Esophagus mucosa (tissue), 1 donor: ENCODE measurements at places on chromosomes 1 and 21.

- no peak for ATAC-seq
These were observed 1.8 kb upstream of the OMA1 start for GRCh38 chr1:58548371-58548770.

DNA sequence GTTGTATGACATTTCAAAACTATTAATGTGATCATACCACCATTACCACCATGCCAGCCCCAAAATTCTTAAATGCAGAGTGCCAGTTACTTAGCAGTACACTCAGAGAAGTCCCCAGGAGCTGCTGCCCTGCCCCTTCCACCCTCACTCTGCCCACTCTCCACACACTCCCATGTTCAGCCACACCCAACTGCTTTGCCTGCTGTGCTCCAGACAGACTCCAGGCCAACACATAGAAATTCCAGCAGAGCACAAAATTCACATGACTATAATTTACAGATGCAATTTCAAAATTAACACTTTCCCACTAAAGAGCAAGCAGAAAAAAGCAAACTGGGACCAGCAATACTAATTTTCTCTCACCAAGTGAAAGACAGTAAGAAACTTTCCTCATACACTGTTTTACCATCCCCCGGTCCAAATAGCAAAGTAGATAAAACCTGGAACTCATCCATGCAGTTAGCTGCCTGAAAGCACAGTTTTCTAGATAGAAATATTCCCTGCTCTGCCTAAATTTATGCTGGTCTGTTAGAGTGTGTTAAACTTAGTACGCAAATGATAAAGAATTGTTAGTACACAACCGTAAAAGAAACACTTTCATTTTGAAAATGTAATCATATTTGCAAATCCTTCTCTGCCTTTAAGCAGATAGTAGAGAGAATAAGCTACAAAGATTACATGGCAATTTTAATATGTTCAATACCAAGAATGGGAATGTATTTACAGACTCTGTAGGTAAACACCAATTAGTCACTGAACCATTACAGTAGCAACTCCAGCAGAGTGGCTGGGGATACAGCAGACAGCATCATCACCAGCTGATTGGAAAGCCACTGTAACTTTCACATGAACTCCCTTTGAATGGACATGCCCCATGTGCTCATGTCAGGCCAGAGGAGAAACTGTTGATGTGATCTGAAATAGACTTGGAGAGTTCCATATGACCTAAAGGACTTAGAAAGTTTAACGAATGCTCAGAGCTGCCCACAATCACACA is 176.5 kb downstream of the VAV3 start:
- ATAC-seq, result no peak

DNA sequence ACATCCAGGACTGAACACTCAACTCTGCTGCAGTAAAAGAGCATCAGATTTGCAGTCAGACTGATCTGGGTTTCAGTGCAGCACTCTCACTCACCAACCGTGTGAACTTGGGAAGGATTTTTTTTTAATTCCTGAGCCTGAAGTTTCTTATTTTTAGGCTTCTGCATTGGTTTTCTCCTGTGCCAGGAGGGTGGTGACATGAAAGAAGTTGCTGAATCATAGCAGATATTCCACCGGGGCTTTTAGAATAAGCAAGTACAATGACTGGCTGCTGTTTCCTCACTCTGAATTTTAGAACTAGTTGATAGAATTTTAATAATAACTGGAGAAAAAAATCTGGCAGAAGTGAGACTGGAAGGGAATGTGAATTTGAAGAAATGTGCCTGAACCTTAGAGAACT is 11.6 kb downstream of the ADAM30 start:
- no peak for ATAC-seq

DNA sequence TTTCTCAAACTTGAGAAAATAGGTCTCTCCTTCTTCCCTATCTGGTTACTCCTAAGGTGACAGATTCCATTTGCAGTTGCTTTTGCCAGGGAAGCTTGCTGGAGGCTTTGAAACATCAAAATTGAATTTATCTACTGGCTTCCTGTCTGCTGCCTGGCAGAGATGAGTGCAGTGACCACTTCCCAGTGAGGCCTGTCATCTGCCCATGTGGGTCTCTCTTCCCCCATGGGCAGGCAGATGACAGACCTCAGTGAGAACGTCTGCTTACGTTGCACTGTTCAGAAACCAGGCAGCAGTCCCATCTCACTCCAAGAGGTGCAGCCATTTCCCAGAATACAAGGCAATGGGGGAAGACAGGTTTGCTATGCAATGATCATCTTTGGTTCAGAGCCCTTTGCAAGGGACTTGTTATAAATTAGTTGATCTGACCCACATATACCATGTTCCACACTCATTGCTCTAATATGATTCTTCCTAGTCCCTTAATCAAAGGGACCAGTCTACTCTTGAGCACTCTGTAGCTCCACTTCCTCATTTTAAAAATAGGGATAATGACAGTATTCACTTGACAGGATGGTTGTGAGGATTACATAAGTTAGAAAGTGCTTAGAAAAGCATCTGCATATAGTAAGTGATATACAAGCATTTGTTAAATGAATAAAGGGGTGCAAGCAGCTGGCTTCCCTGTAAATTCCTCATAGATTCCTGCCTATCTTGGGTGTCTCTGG is 10.6 kb downstream of the PGBD5 start:
- no peak for ATAC-seq

DNA sequence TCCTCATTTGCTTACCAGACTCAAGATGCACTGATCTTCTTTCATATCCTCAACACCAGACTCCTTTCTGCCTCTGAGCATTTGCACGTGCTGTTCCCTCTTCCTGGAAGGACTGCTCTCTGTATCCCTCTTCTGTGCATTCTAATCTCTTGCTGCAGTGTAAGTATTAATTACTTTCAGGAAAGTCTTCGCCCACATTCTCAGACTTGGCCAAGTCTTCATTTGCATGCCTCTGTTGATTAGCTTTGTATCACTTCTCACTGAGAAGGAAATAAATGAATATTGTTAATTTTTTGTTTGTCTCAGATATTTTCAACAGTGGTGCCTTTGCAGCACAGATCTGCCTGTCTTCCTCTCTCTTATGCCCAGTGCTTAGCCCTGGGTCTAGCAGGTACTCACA is 50.3 kb upstream of the RAB3GAP2 start:
- ATAC-seq, result no peak
